ENCODE measurements at places on chromosomes 16 and 17.

DNA sequence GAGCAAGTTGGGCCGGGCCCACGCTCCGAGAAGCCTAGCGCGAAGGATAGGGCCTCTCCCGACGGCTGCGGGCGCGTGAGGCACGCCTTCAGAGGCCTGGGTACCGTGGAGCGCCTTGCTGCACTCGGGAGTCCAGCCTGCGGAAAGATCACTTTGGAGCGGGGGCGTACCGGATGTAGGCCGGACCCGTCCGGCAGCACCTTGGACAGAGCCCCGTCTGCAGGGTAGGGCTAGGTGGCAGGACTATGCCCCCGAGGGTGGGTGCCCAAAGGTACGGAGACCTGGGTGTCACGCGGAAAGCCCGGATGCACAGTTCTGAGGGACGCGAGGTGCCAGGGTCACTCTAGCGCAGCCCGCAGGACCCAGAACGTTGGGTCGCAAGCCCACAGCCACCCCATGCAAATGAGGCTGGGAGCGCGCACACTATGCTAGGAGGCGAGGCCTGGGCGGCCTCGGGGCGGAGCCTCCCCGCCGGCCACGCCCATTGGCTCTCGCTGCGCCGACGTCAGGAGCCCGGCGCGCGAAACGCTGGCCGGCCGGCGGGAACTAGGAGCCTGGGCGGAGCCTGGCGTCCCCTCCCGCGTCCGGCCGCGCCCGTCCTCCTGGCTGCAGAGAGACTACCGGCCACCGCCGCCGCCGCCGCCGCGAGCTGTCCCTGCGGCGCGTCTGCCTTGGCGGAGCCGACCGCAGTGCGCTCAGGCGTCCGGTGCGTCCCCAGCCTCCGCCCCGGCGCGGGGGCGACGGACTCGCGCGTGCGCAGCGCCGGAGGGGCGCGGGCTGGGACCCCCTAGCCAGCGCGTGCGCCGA lies at the start of gene PAQR4:
TSS of gene PAQR4 (plus strand) at position 611 of the 807 bp plus-strand sequence. CDS start 327 bp downstream, outside the sequence.
- peak; percentile 96 for DNase-seq

DNA sequence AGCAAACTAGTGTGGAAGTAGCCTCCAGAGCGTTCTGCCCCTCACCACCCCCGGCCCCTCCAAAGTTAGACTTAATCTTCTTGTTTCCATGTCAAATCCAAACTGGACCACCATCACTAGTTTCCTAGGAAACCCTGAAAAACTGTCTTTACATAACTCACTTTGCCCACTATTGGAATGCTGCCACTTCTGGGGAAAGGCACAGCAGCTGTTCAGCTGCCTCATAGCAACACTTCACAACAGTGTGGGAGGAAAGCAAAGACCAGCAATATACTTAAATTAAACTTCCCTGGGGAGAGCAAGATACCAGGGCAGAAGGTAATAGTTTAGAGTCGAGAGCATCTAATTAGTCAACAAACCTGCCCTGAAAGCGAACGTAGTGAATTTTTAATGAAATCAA lies 452.2 kb downstream of the KCNJ2 start:
- DNase-seq: no peak

- DNase-seq: no peak
Observed at GRCh38 chr17:68349157-68349556, 57.9 kb downstream of the ARSG start.

- DNase-seq: no peak
Observed at GRCh38 chr17:77163001-77163400, 22.2 kb downstream of the SEC14L1 start.

DNA sequence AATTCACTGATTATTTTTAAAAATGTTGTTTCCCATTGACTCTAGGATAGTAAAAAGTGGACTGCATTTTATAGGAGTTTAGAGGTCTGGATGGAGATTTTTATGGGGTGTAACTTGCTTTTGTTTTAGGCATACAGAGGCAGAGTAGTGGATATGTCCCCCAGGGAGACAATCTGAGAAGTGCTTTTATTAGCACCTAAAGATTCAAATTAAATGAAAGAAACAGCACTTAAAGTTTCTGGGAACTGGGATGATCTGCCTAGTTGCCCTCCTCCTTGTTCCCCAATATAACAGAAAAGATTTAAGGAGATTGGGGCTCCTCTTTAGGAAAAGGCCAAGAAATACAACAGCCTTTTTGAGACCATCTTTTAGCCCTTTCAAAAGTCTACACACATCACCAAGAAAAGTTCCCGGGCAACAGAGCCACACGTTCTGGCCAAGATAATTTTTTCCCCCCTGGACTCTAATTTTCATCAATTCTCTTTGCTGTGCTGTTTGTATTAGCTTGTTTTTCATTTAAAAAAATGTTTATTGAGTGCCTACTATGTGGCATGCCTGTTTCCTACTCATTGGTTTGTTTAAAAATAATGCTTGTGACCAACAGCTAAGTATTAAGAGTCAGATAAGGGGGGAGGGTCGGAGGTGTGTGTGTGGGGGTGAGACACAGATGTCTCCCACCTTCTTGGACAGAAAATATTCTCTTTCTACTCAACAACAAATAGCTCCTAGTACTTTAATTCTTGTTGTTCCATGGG lies 2.5 kb upstream of the IGF2BP1 start:
- DNase-seq: no peak

GRCh38 chr17:68301438-68301959 lies 10.2 kb downstream of the ARSG start:
- DNase-seq: no peak

GRCh38 chr17:18143044-18143936 lies 34.7 kb downstream of the MYO15A start:
- DNase-seq: no peak

GRCh38 chr17:77654850-77655249 lies 303.7 kb upstream of the TNRC6C start:
- DNase-seq: no peak

DNA sequence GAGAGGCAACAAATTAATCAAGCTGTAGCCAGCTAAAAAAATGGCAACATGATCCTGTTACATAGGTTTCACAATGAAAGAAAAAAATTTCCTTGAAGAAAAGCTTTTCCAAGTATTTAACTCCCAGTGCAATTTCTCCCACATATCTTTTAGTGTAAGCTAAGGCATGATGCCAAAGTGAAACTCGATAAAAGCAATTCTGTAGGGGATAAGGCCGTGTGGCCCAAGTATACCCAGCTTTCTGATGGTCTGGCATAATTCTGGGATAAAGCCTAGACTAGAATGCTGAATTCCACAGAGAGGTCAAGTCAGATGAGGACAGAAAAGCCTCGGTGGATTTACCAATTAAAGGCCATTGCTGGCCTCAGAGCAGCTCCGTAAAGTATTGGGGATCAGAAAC lies 36.2 kb downstream of the CTCF start:
- DNase-seq: no peak

- DNase-seq: no peak
Observed at GRCh38 chr17:60455378-60455777, 33.1 kb downstream of the CHCT1 start.

- no peak for DNase-seq
Observed at GRCh38 chr16:20166531-20167235, 93.0 kb upstream of the GPR139 start.

DNA sequence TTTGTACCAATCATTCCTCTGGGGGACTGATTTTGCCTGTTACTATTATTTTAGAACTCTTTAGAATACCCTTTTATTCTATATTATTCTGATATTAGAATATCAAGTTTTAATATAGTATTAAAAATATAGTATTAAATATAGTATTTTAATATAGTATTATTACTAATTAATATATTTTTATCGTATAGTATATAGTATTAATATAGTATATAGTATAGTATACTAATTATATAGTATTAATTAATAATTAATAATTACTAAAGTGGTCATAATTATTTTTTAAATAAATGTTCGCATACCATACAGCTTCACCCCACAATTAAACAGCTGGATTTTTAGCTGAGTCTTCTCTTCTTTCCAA lies 73.3 kb downstream of the GNAO1 start:
- no peak for DNase-seq

DNA sequence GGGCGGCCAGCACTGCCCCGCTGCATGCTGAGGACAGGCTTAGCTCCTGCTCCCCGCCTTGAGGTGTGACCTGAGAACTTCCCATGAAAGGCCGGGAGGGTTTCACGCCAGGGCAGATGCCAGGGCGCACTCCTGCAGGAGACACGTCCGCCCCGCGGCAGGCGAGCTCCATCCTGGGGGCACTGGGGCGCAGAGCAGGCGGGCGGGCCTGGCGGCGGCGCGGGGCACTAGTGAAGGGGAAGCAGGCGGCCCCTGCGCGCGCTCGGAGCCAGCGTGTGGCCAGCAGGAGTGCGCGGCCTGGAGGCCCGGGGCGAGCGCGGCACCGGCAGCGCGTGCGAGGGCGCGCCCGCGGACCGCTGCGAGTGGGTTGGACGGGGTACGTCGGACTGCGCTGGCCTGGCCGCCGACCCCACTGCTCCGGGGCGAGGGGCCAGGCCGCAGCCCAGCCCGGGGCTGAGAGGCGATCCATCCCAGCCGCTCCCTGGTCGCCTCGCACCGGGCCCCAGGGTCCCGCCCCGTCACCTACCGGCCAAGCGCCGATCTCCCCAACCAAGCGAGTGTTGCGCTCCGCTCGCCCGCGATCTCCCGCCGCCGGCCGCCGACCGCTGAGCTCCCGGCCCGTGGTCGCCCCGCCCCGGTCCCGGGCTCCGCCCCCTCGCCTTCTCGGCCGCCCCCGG lies at the start of gene MAP3K14:
TSS of gene MAP3K14 (minus strand) at position 587 of the 677 bp plus-strand sequence. CDS start 26,275 bp downstream, outside the sequence.
- peak; percentile 72 for DNase-seq

GRCh38 chr16:83768986-83769385 lies 38.8 kb upstream of the HSBP1 start:
- no peak for DNase-seq

GRCh38 chr17:70172923-70173322 lies 3.6 kb downstream of the KCNJ2 start:
- DNase-seq: no peak

GRCh38 chr16:27193300-27193990 lies 9.9 kb upstream of the KDM8 start:
- no peak for DNase-seq

DNA sequence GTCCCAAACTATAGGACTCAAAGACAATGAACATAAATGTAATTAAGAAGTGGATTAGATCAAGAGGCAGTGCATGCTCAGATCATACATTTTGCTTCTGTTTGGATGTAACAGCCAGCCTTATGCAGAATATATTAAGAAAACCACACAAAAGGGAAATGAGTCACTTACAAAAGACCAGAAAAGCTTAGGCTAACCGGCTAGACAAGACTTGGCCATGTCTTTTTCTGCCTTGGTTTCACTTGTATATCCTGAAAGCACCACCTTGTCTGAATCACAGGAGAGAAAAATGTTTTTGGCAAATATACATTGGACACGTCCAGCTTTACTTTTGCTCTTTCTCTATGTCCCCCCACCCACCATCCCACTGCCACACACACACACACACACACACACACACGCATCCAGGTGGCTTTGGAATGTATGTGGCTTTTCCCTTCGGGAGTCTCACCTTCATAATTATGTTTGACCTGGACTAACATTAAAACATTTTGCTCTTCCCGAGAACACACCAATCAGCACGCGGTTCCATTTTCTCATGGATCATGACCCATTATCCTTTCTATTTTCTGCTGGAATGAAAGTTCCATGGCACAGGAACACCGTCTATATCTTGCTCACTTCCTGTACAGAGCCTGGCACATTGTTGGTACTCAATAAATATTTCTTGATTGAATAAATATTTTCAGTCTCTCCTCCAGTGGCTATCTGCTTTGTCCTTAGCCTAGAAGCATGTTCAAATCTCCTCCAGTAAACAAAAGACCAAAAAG lies 64.6 kb downstream of the CDK5R1 start:
- peak; percentile 75 for DNase-seq

DNA sequence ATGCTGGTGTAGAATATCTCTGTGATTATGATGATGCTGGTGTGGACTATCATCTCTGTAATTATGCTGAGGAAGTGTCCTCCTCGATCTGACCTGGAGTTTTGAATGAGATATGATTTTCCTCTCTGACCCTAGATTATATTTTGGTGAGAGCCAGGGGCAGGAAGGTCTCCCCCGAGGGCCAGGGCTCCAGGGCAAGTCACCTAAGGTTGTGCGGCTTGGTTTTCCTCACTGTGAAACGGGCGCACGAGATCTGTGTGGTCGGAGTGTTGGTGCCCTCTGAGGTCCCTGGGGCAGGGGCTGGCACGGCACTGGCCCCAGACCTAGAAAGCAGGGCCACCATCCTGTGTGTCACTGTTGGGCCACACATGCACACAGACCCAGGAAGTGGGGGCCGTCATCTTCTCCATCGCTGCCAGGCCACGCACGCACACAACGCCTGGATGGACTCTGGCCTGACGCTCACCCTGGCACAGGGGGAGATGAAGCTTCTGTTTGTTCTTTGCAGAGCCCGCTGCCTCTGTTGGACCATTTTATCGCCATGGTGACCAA lies 67.7 kb upstream of the ZNF469 start:
- DNase-seq: no peak

DNA sequence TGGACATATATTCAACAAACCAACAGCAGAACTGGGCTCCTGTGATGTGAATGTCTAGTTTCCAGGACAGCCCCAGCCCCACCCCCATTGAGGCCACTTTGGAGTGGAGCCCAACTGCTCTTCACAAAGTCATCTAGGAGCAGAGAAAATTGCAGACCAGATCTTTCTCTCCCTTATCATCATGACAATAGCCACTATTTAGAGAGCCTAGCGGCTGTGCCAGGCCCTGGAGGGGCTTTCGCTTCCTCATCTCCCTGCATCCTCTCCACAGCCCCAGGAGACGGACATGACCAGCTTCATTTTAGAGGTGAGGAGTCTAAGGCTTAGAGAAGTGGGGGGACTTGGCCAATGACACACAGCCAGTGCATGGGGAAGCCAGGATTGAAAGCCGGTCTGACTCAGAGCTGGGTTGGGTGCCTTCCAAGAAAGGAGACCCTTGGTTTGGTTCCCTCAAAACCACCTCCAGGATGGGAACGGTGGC lies 1.4 kb downstream of the PRSS8 start:
- DNase-seq: peak; percentile 22

- no peak for DNase-seq
Observed at GRCh38 chr16:83397601-83398291, 410.0 kb upstream of the HSBP1 start.

DNA sequence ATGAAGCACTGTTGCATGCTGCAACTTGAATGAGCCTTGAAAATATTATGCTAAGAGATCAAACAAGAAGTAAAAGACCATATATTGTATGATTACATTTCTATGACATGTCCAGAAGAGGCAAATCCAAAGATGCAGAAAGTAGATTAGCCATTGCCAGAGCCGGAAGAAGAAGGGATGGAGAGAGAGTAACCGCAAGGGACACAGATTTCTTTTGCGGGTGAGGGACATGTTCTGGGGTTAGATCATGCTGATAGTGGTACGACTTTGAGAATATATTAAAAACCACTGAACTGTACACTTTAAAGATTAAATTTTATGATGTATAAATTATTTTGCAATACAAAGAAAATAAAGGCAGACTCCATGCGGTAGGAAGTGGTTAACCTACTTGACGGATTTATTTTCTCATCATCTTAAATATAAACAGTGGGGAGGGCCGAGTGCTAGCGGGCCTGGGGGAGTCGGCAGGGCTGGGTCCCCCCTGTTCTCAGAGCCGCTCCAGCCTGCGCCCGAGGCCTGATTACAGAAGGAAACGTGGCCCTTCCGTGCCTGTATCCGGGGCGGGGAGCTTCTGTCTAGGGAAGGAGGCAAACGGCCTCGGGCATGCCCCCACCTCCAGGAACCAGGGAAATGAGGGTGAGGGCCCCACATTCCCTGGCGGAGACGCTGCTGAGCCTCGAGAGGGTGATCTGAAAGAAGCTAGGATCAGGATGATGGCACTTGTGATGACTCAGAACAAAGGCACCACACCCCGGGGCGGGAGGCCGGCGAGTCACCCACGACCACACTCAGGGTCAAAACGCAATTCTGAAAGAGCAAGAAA lies 48.0 kb downstream of the SHCBP1 start:
- DNase-seq: no peak

Data from HT-29 (cell line).